ENCODE measurements at places on chromosomes 2 and 18. TPM values are rescaled to one million over a fixed set of nuclear protein-coding genes. Genes with fewer than 3 reads are reported as not detected.

- peak overlapping the region; percentile 45 for H3K27ac ChIP-seq
- no peak for DNase-seq
- no peaks in the 10 kb centered on the region for H3K36me3 ChIP-seq
- no peaks in the 10 kb centered on the region for H3K27me3 ChIP-seq
These were observed 144.7 kb downstream of the BABAM2 start for GRCh38 chr2:28035163-28035690.

- no peaks in the 10 kb centered on the region for H3K27me3 ChIP-seq
- no peaks in the 10 kb centered on the region for H3K36me3 ChIP-seq
- no peak for DNase-seq
- no peak overlapping the region for H3K27ac ChIP-seq
- H3K4me3 ChIP-seq, result no peak overlapping the region
- H3K4me1 ChIP-seq, result no peaks in the 10 kb centered on the region
These were observed 50.5 kb upstream of the GRB14 start for GRCh38 chr2:164671664-164672396.

DNA sequence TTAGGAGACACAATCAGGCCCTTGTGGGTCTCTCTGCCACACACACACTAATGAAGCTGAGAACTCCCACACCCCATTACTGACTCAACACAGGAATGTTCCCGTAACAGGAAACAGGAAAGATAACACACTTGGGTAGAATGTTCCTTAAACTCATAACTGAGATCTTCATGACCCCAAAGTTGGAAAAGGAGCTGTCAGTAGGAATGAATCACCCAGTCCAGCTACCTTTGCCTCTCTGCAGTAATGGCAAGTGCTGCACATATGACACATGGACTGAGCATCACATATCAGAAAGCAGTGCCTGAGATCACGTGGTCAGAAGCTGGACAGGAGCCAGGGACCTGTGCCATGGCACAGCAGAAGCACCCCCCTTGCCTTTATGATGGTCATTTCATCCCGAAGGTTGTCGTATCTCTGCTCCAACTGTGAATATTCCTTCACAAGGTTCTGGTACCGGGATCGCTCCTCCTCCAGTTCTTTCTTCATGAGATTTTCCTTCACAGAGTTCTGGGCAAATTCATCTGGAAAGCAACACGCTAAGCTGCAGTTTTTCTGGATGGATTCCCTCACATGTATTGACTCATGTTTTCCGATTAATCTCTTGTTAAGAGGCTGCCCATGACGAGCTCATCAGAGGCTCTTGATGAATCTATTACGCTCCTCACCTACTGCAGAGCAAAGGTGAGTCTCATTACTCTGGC, 65.4 kb upstream of the ACAA2 start:
- no peak for DNase-seq
- no peak overlapping the region for H3K4me3 ChIP-seq
- H3K27me3 ChIP-seq, result peaks cover 9% of the 10 kb centered on the region
- no peaks in the 10 kb centered on the region for H3K4me1 ChIP-seq

The MEP1B gene
- total RNA-seq, result not detected

DNA sequence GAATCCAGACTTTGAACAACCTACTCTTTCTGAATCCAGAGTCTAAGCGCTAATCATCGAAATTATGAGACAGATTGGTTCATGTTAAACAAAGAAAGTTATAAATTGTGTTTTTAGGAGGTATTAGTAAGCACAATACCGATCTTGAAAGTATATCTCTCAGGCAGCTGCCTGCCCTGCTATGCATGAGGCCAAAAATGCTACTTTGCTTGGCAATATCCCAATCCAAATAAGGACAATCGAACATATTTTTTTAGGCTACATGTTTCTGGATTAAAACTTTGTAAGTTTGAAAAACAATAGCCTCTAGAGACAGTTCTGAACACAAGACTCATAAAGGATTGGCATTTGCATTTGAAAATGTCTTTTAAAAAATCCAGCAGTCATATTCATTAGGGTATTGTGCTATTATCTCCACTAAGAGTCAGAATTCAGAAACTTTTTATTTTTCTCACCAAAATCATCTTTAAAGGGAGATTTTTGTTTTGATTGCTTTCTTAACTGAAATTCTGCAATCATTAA, 167.1 kb downstream of the PDE1A start:
- DNase-seq, result no peak
- H3K4me3 ChIP-seq, result no peak overlapping the region
- no peaks in the 10 kb centered on the region for H3K4me1 ChIP-seq
- H3K27me3 ChIP-seq, result no peaks in the 10 kb centered on the region

The NT5DC4 gene
- total RNA-seq, result not detected

DNA sequence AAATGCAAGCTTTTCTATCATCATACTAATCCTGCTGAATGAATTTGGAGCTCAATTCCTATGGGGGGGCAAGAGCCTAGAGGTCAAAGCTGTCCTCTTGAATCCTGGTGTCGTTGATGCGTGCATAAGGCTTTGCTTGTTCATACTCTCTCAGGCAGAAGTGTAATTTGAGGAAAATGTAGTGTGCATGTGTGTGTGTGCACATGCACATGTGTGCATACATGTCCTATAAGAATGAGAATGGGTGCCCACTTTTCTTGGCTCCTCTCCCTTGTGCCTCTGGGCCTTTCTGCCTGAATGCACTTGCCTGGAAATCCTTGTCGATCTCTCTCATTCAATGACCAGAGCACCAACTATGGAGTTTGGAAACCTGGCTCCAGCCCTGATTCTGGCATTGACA, 28.5 kb upstream of the C18orf32 start:
- no peaks in the 10 kb centered on the region for H3K27me3 ChIP-seq
- no peaks in the 10 kb centered on the region for H3K36me3 ChIP-seq
- no peak overlapping the region for H3K27ac ChIP-seq

GRCh38 chr2:155391613-155392130, 693.2 kb downstream of the KCNJ3 start:
- no peaks in the 10 kb centered on the region for H3K4me1 ChIP-seq
- no peak for DNase-seq
- no peaks in the 10 kb centered on the region for H3K36me3 ChIP-seq
- H3K4me3 ChIP-seq, result no peak overlapping the region
- no peak overlapping the region for H3K27ac ChIP-seq

DNA sequence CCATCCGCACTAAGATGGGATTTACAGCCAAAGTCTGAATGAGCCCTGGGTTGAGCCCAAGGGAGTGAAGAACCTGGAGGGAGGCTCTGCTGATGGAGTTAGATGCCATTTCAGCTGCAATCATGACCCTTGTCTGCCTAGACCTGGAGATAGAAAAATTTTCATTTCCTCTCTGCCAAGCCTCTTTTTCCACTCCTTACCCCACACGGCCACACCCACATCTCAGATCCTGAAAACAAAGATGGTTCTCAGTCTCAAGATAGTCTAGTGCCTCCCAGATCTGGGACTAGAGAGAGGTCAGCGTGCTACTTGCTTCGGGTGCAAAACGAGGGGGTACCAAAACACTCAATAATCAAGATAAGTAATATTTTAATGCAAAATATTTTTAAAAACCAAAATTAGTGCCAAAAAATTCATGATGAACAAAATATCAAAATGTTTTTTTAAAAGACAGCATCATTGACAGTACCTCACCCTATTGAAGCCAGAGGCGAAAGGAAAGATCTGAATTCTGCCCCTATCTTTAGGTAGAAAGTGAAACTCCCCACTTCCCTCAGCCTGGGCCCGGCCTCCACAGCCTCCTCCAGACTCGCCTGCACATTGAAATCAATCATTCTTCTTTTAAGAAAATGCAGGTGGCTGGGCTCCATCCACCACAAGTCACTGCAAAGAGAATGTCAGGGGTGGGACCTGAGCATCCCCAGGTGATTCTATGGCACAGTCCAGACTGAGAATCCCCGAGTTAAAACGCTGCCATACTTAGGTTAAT, 57.8 kb upstream of the GPR45 start:
- H3K36me3 ChIP-seq, result no peaks in the 10 kb centered on the region
- peaks cover 39% of the 10 kb centered on the region for H3K27me3 ChIP-seq
- no peak for DNase-seq
- H3K4me3 ChIP-seq, result no peak overlapping the region
- no peaks in the 10 kb centered on the region for H3K4me1 ChIP-seq

DNA sequence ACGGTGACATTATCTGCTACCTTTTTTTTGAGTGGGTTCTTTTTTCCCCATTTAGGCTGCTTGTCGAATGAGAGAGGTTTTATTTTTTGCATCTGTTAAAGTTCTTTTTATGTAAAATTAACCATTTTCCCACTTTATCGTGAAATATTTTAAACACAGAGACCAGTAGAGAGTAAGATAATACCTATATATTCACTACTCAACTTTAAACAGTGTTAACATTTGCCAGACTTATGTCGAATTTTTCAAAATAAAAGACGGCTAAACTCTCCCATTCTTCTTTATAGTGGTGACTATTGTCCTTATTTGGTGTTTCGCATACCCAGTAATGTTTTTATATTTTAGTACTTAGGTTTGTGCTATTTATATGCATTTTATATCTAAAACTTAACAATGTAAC, 743 bp upstream of the PUS10 start:
- no peak for DNase-seq
- peak overlapping the region; percentile 91 for H3K27ac ChIP-seq
- H3K4me1 ChIP-seq, result no peaks in the 10 kb centered on the region
- peak overlapping the region; percentile 95 for H3K4me3 ChIP-seq

- DNase-seq, result no peak
- no peaks in the 10 kb centered on the region for H3K36me3 ChIP-seq
- H3K4me3 ChIP-seq, result no peak overlapping the region
- H3K27me3 ChIP-seq, result no peaks in the 10 kb centered on the region
- no peak overlapping the region for H3K27ac ChIP-seq
These were observed 5.9 kb downstream of the SCYGR3 start for GRCh38 chr2:227608561-227609338.

DNA sequence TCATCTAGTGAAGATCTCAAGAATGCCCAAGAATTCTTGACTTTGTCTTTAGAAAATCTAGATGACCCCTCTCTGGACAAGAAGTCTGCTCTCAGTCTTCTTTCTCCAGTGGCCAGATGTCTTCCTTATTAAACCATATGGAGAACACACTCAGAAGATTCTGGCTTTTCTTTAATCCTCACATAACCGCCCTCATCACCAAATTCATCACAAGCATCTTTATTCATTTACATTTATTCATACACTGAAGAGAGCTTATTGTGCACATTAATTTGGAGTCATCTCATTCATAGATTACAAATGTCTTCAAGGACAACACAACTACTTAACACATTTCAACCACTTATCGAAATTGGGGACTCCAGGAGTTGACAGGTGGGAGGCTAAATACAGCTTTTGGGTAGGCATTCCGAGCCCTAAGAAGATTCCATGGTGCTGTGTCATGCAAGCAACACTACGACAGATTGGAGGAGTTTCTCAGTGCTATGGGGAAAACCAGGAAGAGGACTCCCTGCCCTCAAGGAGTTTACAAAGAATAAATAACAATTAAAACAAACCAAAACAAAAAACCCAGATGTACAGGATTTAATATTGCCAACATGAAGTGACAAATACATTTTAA, 64.8 kb upstream of the LCLAT1 start:
- no peak overlapping the region for H3K27ac ChIP-seq
- H3K36me3 ChIP-seq, result no peaks in the 10 kb centered on the region
- H3K4me3 ChIP-seq, result no peak overlapping the region
- no peaks in the 10 kb centered on the region for H3K4me1 ChIP-seq

DNA sequence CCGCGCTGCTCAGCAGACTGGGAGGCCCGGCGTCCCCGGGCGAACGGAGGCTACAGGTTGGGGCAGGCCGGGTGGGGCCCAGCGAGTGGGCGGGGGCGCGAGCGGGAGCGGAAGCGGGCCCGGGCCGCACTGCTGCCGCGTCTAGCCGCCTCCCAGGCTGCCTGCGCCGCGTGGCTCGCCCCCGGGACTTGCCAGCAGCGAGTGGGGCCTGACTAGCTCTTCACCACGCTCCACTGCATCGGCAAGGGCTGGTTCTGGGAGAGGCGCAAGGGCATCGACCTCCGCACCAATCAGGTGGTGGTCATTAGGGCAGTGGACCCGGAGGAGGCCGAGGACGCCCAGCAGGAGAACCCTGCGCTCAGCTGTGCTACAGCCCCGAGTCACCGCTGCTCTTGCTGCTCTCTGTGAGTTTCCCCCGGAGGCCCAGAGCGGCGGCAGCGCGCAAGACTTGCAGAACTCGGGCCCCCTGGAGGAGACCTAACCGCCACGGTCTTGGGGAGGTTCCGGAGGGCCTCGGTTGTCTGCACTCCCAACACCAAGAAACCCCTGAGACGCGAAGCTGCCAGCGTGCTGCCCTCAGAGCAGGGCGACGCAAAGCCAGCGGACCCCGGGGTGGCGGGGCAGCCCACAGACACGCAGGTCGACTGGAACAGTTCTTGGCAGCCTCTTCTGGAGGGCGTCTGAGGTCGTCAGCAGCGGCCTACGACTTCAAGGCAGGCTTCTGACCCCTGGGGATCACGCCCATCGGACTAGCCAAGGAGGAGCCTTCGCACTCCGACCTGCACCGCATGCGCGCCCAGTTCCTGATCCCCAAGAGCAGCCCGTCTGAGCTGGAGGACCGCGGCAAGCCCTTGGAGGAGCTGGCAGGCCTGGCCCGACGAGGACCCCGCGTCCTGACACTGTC, 27.2 kb upstream of the PTPN2 start:
- no peak overlapping the region for H3K27ac ChIP-seq
- H3K36me3 ChIP-seq, result no peaks in the 10 kb centered on the region

The CRYGD gene
- total RNA-seq, result not detected

GRCh38 chr18:59941331-59941730, 41.5 kb downstream of the PMAIP1 start:
- H3K4me3 ChIP-seq, result no peak overlapping the region
- no peaks in the 10 kb centered on the region for H3K36me3 ChIP-seq
- no peak overlapping the region for H3K27ac ChIP-seq
- no peaks in the 10 kb centered on the region for H3K27me3 ChIP-seq

DNA sequence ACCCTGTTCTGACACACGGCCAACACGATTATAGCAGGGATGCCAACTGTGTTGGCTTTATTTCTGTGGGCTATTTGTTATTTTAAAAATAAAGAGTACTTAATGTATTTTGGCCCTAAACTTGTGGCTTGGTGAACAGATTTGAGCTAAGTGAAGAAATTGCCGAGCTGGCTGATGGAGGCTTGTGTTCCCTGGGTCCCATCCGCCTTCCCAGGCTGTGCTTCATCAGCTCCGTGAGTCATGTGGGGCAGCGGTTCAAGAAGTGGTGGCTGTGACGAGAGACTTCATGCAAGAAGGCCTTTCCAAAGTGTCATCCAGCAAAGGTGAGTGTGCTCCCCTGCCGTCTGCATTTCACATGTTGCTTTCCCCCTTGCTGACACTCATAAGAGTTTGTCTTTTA, 73.6 kb upstream of the NCK2 start:
- no peaks in the 10 kb centered on the region for H3K27me3 ChIP-seq
- no peak overlapping the region for H3K4me3 ChIP-seq
- H3K27ac ChIP-seq, result no peak overlapping the region
- DNase-seq, result no peak
- H3K36me3 ChIP-seq, result no peaks in the 10 kb centered on the region

GRCh38 chr18:75338631-75339030, 88.9 kb downstream of the SMIM21 start:
- H3K27ac ChIP-seq, result no peak overlapping the region
- H3K36me3 ChIP-seq, result no peaks in the 10 kb centered on the region
- no peak for DNase-seq
- H3K27me3 ChIP-seq, result no peaks in the 10 kb centered on the region

The SH3YL1 gene
- 8.6 TPM for total RNA-seq

The SCG2 gene
- total RNA-seq, result 0.21 TPM

The CAPN14 gene
- total RNA-seq, result 0.46 TPM
